ENCODE measurements at places on chromosomes 2 and 18. TPM values are rescaled to one million over a fixed set of nuclear protein-coding genes. Genes with fewer than 3 reads are reported as not detected.

Gene CHRNA1
- not detected for total RNA-seq

Gene PPP4R1
- 89.7 TPM for total RNA-seq

DNA sequence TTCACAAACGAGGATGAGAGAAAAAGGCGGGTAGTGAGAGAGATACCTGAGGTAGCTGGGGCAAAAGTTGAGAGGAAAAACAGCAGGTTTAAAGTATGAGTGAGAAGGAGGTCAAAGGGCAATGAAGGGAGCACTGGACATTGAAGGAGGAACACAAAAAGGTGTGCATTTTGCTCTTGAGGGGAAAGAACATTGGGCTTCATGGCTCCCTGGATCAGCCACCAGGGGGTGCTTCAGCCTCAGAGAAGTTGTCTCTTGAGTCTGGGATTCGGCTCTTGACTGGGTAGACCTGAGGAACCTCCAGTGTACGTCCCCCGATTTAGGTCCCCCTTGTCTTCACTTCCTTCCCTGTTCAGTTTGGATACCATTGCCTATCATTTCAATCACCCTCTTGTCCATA is 128.5 kb downstream of the RAPGEF4 start:
- no peak for DNase-seq

Gene TUBB8B
- total RNA-seq = not detected

- DNase-seq = no peak
These were observed 45.8 kb downstream of the MBP start for GRCh38 chr18:77086656-77087392.

- DNase-seq = no peak
These were observed 38.2 kb upstream of the MCM6 start for GRCh38 chr2:135914485-135914884.

DNA sequence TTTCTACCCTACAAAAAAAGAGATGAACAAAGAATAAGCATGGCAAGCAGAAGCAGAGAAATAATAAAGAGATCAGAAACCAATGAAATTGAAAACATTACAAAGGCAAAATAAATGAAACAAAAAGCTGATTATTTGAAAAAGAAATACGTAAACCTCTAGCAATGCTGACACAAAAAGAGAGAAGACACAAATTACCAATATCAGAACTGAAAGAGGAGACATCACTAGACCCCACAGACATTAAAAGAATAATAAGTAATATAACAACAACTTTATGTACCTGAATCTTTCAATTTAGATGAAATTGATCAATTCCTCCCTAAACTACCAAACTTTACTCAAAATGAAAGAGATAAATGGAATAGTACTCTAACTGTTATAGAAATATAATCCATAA is 75.9 kb downstream of the TMEM163 start:
- no peak for DNase-seq

DNA sequence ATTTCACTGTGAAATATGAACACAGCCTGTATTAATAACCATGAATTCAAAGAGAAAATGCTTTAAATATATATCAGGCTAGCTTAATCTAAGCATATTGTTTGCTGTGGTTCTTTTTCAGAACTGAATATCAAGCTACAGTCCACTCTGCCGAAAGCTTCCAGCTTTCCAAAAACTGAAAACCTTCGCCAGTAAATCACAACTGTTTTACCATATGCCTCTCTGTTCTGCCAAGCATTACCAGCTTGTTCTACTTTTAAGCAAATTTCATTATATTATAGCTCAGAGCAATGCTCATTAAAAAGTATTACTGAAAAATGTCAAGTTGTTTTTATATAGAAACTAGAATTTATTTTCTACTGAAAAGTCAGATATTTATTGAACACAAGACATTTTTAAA is 277.4 kb downstream of the NRXN1 start:
- DNase-seq = no peak

DNA sequence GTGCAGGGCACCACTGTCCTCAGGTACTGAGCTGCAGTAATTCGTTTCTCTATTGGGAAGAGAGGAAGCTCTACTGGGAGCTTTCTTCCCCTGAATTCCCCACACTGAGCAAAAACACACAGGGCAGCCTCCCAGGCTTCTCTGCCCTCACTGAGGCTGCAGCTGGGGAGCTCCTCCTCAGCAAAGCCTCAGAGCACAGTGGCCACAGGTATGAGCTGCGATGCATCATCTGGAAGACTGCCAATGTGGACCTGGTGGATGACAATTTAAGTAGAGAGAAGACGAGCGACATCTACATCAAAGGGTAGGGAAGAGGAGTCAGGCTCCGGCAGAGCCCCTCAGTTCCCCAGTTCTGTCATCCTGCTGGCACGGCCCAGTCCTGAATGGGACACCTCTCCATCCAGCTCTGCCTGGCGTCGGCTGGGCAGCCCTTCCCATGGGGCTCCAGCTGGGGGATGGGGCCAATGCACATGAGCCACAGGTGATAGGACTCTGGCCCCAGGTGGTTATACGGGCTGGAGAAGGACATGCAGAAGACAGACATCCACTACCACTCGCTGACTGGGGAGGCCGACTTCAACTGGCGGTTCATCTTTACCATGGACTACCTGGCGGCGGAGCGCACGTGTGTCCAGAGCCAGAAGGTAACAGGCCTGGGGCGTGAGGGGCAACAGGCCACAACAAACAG is 37.6 kb downstream of the LMAN2L start:
- DNase-seq = peak; percentile 75

DNA sequence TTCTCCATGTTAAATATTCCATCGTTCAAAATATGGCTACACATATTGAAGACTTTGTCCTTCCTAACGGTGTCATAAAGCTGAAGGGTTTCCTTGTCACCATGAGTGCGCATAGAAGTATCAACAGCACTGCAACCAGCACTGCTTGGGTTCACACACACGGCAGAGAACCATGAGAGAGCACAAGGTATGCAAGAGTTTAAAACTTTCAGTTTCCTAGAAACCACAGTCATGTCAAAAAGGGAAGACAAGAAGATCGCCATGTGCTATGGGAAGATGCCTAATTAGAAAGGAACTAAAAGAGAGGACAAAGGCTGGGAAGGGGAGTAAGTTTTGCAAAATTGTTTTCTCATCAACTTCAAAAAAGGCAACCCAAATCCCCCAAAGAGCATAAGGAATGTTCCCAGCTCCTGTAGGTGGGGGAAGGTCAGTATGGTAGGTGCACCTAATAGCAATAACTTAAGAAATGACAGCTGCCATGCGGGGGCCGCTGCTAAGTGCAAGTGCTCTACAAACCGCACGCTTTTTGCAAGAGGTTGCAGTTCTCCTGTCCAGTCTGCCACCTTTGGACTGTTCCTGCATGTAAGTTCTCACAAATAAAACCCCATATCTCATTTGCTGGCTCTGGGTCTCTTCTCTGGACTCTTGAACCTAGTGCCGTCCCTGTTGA is 136.8 kb downstream of the TMEM163 start:
- DNase-seq = no peak

- DNase-seq = no peak
These were observed 61.4 kb upstream of the RNF152 start for GRCh38 chr18:61954096-61954746.

- no peak for DNase-seq
These were observed 339.1 kb downstream of the TSN start for GRCh38 chr2:122094557-122094956.

Gene EFR3B
- total RNA-seq = not detected

- DNase-seq = no peak
These were observed 70.5 kb downstream of the PIK3C3 start for GRCh38 chr18:42025491-42025890.

Gene NT5DC4
- 1.2 TPM for total RNA-seq

DNA sequence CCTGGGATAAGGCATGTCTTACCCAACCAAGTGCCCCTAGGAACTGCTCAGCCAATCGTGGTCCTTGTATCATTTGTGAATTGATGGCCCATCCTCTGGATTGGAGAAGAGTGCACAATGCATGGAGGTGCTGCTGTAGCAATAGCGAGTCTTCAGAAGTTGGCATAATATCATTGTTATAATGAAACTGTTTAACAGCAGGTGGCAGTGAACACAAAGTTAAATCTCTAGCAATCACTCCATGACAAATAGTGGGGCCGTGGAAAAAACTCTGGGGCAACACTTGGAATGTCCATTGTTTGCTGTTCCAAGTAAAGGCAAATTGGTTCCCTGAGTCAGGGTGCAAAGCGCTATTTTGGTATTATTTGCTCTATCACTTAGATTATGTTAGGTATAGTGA is 11.4 kb downstream of the REG1A start:
- no peak for DNase-seq

- no peak for DNase-seq
These were observed 49.7 kb downstream of the SH3YL1 start for GRCh38 chr2:213932-214693.

All from mammary epithelial cell (primary cell).